H1 (cell line): ENCODE measurements at places on chromosomes 13 and 19. TPM values are rescaled to one million over a fixed set of nuclear protein-coding genes. Genes with fewer than 3 reads are reported as not detected.

DNA sequence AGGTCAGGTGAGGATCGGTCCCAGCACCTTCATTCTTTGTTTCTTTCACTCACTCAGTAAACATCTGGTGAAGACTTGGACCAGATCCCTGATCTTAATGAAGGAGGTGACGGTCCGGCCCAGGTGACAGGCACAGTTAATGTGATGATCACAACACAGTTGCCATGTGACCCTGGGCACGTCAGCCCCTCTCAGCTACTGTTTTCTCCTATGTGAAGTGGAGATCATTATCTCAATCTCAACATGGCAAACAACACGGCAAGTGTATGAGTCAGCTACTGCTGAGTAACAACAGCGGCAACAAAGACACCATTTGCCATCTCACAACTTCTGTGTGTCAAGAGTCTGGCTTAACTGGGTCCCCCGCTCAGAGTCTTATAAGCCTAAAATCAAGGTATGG lies 74.6 kb downstream of the GNG7 start:
- no peak for DNase-seq

Gene MAG
- 0.20 and 0.72 TPM in 2 replicates for polyA plus RNA-seq

GRCh38 chr19:40304306-40304705 lies 19.2 kb upstream of the AKT2 start:
- no peak for DNase-seq

DNA sequence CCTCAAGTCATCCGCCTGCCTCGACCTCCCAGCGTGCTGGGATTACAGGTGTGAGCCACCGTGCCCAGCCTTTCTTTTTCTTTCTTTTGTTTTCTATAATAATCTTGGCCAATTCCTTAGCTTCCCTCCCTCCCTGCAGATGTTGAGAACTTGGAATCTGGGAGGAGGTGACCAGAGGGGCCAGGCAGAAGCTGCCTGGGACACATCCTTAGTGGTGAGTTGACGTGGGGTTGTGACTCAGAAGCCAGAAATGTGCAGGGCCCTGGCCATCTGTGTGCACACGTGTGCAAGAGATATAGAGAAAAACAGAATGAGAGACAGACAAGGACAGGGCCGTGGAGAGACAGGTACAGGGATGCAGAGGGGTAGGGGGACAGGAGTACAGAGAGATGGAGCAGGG lies 154.3 kb downstream of the SIPA1L3 start:
- no peak for DNase-seq

GRCh38 chr19:46578450-46578849 lies 22.7 kb upstream of the CALM3 start:
- DNase-seq, result no peak
